Stimulated activated CD8-positive, alpha-beta memory T cell treated with anti-CD3 and anti-CD28 coated beads, Interleukin-4, amount 100 ng/mL, for 4 hours (primary cell): ENCODE measurements at places on chromosomes 5 and 9.

GRCh38 chr5:141839015-141839513, 39.1 kb downstream of the PCDH1 start:
- no peak for DNase-seq

- no peak for DNase-seq
These were observed 2.2 kb upstream of the TSPAN17 start for GRCh38 chr5:176644878-176645670.

DNA sequence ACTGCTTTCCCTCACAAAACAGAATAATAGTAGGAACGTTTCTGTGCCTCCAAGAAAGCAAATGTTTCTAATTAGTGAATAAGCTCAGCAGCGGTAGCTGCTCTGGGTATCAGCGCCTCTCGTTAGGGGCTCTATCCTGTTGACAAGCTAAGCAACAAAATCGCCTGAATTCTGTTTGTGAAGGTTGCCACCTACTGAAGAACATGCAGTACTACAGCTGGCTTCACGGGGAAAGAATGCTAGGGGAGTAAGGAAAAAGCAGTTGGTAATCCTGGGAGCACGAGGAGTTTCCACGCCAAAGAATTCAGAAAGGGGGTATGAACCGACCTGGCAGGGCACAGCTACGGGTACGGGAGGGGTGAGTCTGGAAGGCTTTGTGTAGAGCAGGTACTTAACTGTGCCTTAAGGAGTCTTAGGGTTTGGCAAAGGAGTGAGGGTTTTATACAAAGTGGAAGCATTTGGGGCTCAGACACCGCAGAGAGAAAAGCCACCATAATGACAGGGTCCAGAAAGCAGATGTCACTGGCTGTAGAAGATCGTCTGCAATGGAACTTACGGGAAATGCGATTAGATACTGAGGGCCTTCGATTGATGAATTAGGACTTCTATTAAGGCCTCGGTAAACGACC, 171.7 kb downstream of the TTC39B start:
- no peak for DNase-seq

DNA sequence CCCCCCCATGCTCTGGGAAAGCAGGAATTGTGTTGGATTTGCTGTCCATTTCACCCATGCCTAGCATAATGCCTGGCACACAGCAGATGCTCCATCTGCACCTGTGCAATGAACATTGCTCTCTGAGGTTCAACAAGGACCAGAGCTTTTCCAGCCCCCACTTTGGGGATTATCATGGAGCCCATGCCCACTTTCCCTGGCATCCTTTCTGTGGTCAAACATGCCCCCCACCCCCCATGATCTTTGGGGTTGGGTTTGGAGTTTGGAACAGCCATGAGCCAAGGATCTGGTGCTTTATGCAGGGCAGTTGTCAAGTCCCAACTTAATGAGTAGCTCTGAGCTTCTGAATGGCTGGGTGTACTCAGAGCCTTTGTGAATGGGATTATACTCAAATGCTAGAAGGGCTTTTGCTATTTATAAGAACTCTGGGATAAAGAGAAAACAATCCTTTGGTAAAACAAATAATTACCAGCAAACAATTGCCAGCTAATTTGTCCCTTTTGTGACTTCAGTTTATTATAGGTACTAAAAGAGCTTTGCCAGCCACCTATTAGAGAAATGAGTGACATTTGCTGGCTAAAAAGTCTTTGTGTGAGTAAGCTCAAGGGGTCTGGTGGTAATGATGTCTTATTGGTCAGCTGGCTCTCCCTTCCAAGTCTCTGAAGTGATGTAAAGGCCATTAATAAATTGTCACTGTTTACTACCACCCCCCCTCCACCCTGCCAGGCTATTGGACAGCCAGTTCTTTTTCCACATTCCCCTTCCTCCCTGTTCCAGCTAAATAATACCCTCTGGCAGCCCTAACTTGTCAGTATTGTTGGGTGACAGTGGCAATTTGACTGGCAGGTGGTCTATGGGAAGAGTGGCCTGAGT, 182.3 kb downstream of the MACROH2A1 start:
- no peak for DNase-seq

- no peak for DNase-seq
These were observed 56.4 kb upstream of the GLIS3 start for GRCh38 chr9:4356306-4356705.
